Activated naive CD4-positive, alpha-beta T cell treated with Interleukin-2 at 50 U/mL for 16 hours (primary cell): ENCODE measurements at places on chromosomes 13 and 19.

DNA sequence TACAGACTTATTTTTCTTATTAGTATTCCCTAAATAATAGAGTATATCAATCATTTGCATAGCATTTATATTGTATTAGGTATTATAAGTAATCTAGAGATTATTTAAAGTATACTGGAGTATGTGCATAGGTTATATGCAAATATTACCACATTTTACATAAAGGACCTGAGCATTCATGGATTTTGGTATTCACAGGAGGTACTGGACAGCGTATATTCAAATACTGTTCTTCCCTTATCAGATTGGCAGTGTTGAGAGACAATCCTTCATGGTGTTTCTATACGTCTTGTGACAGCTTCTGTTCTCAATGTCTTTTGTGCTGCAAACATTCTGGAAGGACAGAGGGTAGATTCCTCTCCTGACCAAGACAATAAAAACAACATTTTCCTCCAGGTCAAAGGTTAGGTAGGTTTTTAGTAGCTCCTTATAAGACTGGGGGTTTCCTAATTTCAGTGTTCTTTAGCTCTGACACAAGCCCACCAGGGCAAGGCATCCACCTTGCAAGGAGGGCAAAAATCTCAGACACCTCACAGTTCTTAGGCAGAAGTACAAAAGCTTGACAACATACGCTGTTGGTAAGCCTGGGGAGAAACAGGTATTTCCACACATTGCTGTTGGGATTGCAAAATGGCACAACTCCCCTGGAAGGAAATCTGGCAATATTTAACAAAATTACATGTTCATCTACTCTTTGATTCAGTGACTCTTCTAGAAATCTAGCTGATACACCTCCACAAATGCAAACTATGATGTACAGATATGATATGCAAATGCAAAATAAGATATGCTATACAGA is 20.6 kb upstream of the PCCA start:
- no peak for DNase-seq

DNA sequence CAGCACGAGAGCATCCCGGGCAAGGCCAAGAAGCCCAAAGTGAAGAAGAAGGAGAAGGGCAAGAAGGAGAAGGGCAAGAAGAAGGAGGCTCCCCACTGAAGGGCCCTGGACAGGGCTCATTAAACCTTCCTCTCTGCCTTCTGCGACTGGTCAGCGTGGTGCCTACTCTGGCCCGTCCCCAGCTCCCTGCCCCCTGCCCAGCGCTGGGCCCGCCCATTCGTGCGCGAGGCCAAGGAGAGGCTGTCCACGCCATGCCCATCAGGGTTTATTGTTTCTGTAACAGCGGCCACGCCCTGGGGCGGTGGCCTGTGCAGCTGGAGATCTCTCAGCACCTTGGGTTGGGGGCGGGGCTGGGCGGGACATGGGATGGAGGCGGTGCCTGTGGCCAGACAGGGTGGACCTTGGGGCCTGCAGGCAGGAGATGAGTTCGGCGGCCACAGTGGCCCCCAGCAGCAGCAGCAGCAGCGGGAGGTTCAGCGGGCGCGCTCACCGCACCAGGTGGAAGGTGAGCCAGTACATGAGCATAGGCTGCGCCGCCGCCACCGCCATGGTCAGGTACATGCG is 897 bp downstream of the C19orf33 start:
- DNase-seq = no peak

- DNase-seq = no peak
These were observed 20.9 kb upstream of the PIK3R2 start for GRCh38 chr19:18131841-18132596.

DNA sequence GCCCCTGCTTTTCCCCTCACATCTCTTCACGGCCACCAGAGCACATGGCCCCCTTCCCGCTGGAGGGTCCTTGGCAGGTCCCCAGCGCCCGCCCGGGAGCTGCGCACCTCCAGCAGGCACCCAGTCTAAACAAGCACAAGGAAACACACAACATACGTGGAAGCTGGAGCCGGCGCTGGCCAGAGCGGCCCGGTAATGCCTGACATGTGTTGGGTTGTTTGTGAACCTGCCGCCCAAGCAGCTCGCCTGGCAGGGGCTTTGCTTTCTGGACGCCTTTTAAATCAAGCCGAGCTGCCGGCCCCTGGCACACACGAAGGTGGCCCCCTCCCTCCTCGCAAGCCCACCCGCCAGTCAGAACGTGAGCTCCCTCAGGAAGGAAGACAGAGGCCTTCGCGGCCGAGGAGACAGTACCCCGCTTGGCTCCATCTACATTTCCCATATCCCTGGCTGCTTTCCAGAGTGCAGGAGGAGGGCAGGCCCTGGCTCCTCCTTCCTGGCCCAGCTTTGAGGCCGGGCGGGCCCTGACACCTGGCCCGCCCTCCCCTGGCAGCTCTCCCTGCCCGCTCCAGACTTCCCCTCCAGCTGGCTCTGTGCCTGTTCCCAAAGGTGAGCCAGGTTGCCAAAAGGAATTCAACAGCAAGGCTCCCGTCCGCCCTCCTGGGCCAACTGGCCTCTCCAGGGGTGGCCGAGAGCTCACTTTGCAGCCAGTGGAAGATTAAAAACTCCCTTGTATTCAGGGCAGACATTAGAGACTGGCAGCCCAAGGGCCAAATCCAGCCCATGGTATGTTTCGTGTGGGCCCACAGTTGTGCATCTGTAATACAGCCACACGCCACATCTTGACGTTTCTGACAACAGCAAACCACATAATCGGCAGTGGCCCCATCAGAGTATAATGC is 28.7 kb downstream of the COMP start:
- no peak for DNase-seq

- peak; percentile 4 for DNase-seq
These were observed 4.9 kb upstream of the SMIM17 start for GRCh38 chr19:56637976-56638555.

DNA sequence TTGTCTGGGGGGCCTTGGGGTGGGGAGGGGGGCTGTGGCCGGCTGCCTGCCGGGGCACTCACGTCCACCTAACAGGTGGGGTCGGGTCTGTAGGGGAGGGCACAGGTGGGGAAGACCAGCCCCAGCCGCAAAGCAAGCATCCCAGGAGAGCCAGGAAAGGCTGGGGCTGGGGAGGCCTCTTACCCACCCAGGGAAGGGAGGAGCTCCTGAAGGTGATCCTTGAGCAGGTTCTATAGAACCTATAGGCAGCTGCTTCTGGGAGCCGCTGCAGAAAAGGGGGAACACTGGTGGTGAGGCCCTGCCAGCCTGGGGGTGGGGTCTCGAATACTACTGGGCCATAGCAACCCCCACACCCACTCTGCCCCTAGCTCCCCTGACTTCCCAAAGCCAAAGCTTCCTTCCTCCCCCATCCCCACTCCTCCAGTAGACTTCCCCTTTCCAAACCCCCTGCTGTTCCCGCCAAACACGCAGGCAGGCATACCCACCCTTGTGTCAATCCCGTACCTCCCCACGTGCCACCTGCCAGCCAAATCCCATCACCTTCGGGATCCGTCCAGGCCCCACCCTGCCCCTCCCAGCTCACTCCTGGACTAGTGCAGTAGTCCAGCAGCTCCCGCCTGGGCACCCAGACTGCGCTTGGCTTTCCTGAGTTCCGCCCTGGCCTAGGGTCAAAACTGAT is 5.6 kb downstream of the KLF16 start:
- DNase-seq = no peak

DNA sequence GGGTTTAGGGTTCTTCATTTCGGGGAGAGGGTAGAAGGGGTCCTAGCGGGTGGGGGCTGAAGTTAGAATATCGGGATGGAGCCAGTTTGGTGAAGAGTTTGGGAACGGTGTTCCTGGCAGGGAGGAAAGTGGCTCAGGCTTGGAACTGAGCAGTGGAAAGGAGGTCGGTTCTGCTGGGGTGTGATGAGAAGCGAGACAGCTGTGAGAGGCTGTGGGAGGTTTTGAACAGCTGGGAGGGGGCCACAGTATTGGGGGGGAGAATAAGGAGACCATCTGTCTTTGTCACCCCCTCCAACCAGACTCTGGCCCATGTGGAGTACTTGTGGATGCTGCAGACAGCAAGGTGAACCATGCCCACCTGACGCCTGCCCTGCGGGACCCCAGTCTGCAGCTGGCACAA is 1.0 kb upstream of the TM6SF2 start:
- DNase-seq = no peak

GRCh38 chr19:1624458-1624857 is 19.2 kb upstream of the UQCR11 start:
- peak; percentile 56 for DNase-seq

- no peak for DNase-seq
These were observed 3.1 kb downstream of the ZBTB7A start for GRCh38 chr19:4063369-4064148.

GRCh38 chr19:38647966-38648768 is 718 bp downstream of the ACTN4 start:
- DNase-seq = no peak

DNA sequence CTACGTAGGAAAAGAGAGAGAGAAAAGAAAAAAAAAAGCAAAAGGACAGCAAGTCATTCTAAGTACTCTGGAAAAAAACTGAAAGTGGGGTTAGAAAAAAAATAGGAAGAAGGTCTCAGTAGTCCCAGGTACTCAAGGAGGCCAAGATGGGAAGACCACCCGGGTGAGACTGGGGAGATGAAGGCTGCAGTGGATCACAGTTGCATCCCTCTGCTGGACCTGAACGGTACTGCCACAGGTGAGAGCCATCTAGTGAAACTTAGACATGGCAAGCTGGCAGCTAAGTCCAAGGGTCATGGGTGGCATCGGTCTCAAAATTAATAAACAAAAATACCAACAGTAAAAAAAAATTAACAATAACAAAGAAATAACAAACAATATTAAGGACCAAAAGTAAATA is 41.0 kb upstream of the ZNF91 start:
- DNase-seq = no peak

GRCh38 chr19:55352040-55352439 is 2.5 kb downstream of the COX6B2 start:
- no peak for DNase-seq

DNA sequence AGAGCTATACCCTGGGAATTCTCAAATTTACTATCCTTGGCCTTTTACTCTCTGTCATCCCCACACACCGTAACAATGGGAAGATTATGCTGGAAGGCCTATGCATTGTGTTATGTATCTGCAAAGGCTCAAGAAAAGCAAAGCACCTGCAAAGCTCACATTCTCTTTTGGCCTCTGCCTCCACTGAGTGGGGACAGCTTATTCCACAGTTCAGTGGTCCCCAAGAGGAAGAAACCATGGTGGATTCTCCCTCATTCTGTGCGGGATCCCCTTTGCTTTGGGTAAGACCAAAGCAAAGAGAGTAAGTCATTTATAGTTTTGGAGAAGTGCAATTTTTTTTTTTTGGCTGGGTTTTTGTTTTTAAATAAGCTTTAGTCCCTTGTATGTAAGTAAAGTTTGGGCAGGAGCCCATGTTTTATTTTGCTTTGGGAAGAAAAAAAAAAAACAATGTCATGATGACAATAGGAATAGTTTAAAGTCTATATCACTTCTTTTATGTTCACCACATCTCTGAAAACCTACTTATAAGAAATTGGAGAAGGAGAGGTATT is 530.6 kb downstream of the FGF9 start:
- DNase-seq = no peak

DNA sequence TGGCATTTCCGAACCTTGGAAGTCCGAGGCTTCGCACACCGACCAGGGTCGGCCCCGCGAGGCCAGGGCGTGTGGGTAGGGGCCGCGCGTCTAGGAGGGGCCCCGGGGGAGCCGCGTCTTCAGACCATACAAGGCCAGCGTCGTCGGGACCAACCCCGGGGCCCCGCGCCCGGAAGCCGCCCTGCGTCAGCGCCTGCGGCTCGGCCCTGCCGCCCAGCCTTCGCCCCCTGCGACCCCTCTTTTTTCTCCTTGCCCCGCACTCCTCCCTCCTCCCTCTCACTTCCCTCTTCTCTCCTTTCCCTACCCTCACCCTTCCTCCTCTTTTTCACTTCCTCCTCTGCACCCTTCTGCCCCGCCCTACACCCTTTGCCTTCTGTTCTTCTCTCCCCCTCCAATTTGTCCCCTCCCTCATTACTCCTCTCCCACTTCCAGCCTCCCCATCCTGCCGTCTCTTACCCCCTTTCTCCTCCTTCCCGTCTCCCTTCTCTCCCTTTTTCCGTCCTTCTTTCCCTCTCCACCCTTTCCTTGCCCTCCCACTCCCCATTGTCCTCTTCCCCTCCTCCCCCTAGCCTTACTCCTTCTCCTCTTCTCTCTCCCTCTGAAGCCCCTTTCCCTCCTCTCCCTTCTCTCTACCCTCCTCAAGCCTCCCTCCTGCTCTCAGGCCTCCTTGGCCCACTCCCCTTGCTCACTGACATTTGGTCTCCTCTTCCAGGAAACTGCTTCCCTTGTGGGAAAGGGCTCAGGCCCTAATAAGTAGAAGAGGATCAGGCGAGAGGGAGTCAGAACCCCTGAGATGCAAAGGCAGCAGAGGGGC is 2.2 kb upstream of the PLEKHG2 start:
- peak; percentile 65 for DNase-seq

- no peak for DNase-seq
These were observed 5.7 kb upstream of the GGACT start for GRCh38 chr13:100594255-100594654.

DNA sequence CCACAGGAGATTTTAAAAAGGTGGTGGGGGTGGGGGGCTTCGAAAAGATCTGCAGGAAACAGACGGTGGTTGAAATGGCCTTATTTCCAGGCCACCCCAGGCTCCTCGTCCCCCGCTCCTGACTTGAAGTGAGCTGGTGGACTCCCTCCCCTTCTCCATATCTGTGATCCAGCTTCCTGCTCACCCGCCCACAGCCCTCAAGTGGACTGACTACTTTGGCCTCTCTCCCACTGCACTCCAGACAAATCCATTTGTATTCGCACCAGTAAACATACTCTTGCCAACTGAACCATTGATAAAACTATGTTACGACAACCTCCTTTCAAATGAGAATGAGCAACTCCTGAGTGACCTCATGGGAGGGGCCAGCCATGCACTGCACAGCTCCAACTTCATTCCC is 259.5 kb downstream of the COL4A1 start:
- DNase-seq = no peak

GRCh38 chr13:77503398-77503797 is 32.1 kb upstream of the SCEL start:
- DNase-seq = no peak

GRCh38 chr13:106472621-106473020 is 62.8 kb downstream of the EFNB2 start:
- no peak for DNase-seq

DNA sequence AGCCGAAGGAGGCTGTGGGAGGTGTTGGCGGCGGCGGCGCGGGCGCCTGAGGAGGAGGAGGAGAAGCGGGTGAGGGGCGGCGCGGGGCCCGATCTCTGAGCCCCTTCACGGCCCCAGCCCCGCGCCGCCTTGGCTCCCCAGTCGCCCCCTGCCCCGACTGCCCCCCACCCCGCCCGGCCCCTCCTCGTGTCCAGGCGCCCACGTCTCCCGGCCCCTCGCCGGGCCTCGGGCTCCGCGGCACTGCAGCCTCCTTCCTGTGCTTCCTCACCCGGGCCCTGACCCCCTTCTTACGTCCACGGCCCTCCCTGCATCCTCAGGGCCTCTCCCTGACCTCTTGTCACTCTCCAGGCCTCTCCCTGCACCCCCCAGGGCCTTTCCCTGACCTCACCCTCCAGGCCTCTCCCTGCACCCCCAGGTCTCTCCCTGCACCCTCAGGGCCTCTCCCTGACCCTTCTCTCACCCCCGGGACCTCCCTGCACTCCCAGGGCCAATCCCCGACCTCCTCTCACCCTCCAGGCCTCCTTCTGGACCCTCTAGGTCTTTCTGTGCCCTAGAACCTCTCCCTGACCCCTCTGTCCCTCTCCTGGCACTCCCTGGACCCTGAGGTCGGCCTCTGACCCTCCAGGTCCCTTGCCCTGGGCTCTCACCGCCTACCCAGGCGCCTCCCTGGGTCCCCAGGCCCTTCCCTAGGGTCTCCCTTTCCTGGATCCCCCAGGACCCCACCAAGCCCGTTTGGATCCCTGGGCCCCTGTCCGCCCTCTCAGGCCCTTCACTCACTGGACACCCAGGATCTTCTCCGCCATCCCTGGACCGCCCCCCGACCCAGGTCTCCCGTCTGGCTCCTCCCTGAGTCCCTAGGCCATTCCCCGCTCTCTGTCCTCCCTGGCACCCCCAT is 460 bp downstream of the KMT5C start:
- no peak for DNase-seq
